ENCODE measurements at places on chromosomes 2 and 18.

GRCh38 chr2:70888366-70888922 lies 47.3 kb upstream of the ATP6V1B1 start:
- no peak for ATAC-seq

GRCh38 chr2:221189431-221190067 lies 382.6 kb downstream of the EPHA4 start:
- no peak for ATAC-seq

DNA sequence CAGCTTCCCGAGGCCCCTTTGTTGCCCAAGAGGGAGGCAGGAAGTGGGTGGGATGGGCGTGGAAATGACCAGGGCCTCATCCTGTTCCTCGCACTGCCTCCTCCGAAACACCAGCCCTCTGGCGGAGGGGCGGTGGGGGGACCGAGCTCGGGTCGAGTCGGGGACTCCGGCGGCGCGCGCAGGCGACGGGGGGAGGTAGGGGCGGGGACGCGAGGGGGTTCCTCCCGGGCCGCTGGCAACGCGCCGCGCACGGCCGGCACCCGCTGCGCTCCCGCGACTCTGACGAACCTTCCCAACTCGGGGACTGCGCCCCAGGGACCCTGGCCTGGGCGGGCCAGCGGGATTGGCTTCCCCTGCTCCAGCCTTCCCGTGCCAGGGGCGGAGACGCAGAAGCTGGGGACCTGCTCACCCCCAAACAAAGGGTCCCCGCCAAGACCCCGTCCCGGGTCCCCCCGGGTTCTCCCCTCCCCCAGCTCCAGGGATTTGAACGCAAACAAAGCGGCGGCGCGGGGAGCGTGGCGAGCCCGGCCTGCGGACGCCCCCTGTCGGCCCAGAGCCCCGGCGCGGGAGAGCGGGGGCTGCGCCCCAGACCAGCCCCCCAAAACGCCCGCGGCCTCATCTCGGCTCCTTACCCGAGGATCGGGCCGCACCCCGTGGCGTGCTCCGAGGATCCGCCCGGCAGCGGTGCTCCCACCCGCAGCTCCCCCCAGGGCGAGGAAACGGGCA lies 1.2 kb downstream of the SEMA4C start:
- peak; percentile 52 for ATAC-seq

- no peak for ATAC-seq
Measured at GRCh38 chr2:237731663-237732062, 66.9 kb upstream of the RBM44 start.

- ATAC-seq, result no peak
Measured at GRCh38 chr2:145157741-145158591, 638.0 kb upstream of the ZEB2 start.

- no peak for ATAC-seq
Measured at GRCh38 chr2:136072621-136073020, 45.3 kb downstream of the CXCR4 start.

- ATAC-seq, result peak; percentile 22
Measured at GRCh38 chr2:46825231-46825938, 90.2 kb downstream of the MCFD2 start.

DNA sequence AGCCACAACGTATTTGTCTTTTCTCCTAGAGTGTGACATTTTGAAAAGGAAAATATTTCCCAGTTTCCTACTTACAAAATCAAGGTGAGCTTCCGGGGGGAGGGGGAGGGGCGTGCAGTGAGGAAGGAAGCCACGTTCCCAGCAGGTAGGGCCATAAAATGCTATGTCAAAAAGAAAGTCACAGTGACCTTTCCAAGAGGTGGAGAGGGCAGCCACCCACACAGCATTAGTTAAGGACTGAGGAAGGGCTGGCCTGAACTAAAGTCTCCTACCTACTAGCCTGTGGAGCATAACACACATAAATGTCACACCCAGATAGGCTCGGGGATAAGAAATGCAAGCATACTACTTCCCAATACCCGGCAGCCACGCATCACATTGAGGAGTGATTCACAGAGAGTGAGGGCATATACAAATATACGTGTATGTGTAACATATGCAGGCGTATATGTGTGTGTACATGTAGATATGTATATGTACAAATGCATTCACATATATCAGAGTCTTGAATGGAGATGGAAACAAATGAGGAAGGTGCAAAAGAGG lies 191.1 kb downstream of the STK39 start:
- ATAC-seq, result peak; percentile 45
